Tongue (tissue), 3 donors: ENCODE measurements at places on chromosomes 2 and 18. TPM values are rescaled to one million over a fixed set of nuclear protein-coding genes. Genes with fewer than 3 reads are reported as not detected.
A peak's percentile ranks its signal among the peaks of the same experiment; 100 is the strongest.

DNA sequence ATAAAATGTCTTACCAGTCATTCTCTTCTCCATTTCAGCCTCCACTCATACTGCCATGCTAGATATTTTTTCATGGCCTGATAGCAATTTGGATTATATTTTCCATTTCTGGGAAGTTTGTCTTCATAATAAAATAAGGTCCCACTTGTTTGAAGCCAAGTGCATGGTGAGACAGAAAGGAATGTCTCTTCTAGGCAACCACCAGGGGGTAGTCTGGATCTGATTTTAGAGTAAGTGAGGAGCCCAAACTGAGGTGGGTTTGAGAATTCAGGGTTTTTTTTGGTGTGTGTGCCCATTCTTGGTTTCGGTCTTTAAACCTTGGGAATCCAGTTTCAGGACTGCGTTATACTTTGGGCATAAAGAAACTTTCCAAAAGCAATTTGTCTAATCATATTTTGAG is 315.5 kb downstream of the RPRM start:
- DNase-seq: peak; percentile 67

DNA sequence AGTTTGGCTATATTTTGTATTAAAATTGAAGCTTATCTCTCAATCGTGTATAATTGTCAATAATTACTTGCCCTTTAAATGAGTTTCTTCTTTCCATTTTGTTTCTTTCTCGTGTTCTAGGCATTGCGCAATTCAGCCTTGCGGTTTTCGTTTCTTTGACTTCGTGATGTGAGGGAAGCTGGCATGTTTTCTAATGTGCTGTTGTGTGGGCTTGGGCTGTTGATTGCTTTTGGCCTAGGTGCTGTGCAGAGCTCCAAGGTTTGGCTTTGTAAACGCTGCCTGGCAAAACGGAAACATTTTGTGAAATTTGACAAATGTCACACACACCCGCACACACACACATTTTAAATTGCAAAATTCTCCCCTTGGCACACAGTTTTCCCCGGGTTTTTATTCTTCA is 242.6 kb upstream of the TCF4 start:
- DNase-seq: no peak

GRCh38 chr18:62846313-62846712 is 131.0 kb downstream of the PHLPP1 start:
- no peak for DNase-seq

DNA sequence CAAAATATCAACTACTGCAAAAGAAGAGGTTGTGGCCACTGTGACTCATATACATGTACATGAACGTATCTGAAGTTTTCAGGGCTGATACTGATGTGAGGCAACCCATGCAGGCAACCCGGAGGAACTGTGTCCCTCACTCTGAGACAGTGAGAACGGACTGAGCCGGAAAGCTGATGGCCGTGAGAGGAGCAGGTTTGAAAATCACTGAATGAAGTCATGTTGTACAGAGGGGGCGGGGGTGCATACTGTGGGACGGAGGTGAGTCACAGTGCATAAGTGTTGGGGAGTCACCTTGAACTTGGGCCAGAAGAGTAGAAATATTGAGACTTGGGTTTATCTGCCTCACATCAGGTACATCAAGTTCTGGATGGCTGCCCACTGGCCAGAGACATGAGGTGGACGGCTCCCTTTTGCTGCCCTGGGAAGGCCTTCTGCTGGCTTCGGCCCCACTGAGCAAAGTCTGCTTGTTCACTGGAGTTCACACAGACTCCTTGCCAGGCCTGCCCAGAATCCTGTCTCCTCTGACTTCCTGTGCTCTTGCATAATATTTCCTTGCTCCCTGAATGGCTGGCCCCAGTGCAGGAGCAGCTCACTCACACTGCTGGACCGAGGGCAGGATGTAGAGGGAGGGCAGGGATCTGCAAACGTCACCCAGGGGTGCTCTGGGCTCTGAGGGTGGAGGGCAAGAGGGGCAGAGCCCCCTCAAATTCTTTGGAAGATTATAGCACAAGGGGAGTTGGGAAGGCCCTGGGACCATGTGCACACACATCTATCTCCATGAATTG is 18.1 kb downstream of the EPAS1 start:
- no peak for DNase-seq

GRCh38 chr2:203535784-203536585 is 884 bp upstream of the RAPH1 start:
- DNase-seq: peak; percentile 21

DNA sequence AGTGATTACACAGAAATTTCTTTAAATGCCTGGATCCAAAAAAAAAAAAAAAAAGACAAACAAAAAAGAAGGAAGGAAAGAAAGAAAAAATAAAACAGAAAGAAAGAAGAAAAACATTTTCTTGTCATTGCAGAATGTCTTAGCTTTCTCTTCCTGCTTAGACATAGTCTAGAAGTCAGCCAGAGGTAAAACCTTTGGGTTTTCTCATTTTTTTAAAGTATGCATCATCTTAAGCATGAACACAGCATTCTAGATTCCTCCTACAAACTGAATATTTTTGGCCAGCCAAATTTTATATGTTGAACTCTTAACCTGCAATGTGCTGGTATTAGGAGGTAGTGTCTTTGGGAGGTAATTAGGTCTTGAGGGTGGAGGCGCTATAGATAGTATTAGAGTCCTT is 243.9 kb downstream of the TRIB2 start:
- DNase-seq: no peak

- no peak for DNase-seq
Measured at GRCh38 chr2:15554525-15555218, 6.5 kb downstream of the NBAS start.

- DNase-seq: peak; percentile 25
Measured at GRCh38 chr2:172021955-172022354, 22.2 kb downstream of the METAP1D start.

DNA sequence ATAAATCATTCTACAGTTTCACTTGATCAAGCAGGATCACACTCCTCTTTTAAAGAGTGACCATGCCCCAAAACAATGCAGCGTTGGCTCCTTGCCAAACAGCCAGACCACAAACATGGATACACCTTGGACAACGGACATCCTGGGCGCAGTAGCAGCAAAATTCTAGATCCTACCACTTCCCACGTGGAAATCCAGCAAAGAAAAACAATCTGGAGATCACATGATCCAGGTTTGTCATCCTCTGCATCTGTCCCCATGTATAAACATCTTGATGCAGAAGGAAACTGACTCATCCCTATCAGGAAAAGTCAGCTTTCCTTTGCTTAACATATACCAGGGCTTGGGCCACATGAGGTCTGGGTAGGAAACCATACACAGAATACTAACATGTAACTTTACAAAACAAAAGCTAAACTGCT is 53.1 kb downstream of the ZNF521 start:
- DNase-seq: no peak

DNA sequence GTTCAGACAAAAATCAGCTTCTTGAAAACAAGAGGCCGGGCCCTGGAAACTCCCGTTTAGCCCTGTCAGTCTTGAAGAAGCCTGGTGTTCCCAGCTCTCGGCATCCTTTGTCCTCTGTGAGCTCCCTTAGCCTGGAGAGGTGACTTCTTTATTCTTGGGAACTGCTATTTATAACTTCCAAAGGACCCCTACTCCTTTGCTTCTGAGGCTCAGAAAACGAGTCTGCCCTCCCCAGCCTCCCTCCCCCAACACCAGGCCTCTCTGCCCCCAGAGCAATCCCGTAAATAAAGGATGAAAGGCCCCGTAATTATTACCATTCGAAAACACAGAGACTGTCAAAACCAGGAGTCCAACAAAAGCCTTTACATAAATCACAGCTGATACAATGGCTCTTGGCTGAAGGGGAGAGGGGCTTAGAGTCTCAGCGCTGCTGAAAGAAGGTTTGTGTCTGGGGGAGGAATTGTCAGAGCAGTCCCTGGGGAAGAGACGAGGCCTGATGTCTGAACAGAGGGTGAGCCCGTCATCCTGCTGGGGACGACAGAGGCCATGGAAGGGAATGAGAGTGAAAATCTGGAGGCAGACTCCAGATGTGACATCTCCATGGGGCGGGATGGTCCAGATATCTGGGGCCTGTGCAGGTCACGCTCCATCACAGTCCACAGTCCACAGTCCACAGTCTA is 283.0 kb downstream of the MYCN start:
- peak; percentile 47 for DNase-seq

DNA sequence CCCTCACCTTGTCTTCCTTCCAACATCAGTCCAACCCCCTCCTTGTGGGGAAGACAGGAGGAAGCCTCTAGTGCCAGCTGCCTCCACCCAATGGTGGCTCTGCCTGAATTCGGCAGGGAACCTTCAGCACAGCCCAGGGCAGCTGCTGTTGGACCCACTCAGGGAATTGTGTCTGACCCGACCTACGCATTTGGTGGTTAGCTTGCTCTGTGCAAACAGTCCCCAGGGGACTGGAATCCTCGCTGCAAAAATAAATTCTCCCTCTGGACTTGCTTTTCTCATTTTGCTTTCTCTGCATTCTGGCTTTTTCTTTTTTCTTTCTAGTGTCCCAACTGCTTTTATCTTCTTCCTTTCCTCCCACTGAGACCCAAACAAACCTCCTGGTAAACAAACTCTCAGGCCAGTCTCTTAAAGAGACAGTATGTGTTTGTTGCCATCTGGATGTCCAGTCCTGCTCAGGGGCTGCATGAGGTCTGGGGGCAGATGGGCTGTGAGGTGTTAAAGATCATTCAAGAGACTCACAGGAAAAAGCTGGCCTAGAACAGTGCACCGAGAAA is 137.7 kb upstream of the HAAO start:
- no peak for DNase-seq

GRCh38 chr18:399631-400135 is 100.8 kb downstream of the COLEC12 start:
- no peak for DNase-seq

DNA sequence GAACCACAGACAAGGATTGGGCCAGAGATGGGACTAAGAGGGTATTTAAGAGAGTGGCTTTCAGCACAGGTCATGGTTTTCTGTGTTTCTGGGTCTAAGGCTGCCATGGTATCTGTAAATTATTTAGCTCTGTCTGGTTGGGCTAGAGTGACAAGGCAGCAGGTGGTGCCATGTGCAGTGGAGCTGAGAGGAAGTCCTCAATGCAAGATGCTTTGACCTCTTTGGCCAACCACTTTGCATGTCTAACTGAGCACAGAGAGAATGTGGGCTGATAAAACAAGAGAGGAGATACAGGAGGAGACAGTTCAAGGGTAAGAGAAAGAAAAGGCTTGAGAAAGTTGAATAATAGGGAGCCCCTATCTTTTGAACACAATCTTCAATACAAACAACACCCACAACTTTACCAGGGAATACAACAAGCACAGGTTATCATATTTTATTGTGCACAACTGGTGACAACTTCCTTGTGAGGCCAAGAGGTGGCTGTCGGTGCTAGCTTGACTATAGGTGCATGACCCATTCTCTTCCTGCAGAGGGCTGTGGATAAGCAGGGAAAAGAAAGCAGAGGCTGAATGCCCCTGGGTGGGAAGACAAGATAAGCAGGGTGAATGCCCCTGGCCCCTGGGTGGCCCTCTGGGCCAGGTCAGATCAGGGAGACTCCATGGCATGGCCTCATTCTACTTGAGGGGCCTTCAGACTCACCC is 12.3 kb downstream of the FLACC1 start:
- DNase-seq: no peak

- DNase-seq: no peak
Measured at GRCh38 chr2:9752441-9753275, 90.6 kb upstream of the TAF1B start.

GRCh38 chr2:56523816-56524215 is 340.0 kb downstream of the CCDC85A start:
- no peak for DNase-seq

- no peak for DNase-seq
Measured at GRCh38 chr2:213679894-213680293, 395.6 kb downstream of the SPAG16 start.

ANTXR1 gene
- 104 TPM for total RNA-seq

MBOAT2 gene
- total RNA-seq: 48.5 TPM

HK2 gene
- 68.1 TPM for total RNA-seq

PARD3B gene
- total RNA-seq: 21.5 TPM

CIB4 gene
- total RNA-seq: not detected
